ENCODE measurements at places on chromosomes 3 and 15. TPM values are rescaled to one million over a fixed set of nuclear protein-coding genes. Genes with fewer than 3 reads are reported as not detected.

ZCWPW2 gene
- 0.39 TPM for total RNA-seq

RETNLB gene
- total RNA-seq = not detected

CCDC39 gene
- not detected for total RNA-seq

CALML4 gene
- 0.39 TPM for total RNA-seq

HMG20A gene
- 26.1 TPM for total RNA-seq

Measured in epithelial cell of alveolus of lung (primary cell).